ENCODE measurements at places on chromosomes 6 and 20.

- H3K27ac ChIP-seq: no peak overlapping the region
- DNase-seq: no peak
- H3K4me1 ChIP-seq: no peaks in the 10 kb centered on the region
- no peaks in the 10 kb centered on the region for H3K27me3 ChIP-seq
- H3K4me3 ChIP-seq: no peak overlapping the region
Observed at GRCh38 chr6:164947164-164947563, 362.2 kb downstream of the C6orf118 start.

GRCh38 chr20:16551607-16552006, 21.6 kb downstream of the KIF16B start:
- no peak overlapping the region for H3K27ac ChIP-seq
- no peak overlapping the region for H3K4me3 ChIP-seq
- no peaks in the 10 kb centered on the region for H3K36me3 ChIP-seq
- H3K27me3 ChIP-seq: no peaks in the 10 kb centered on the region

DNA sequence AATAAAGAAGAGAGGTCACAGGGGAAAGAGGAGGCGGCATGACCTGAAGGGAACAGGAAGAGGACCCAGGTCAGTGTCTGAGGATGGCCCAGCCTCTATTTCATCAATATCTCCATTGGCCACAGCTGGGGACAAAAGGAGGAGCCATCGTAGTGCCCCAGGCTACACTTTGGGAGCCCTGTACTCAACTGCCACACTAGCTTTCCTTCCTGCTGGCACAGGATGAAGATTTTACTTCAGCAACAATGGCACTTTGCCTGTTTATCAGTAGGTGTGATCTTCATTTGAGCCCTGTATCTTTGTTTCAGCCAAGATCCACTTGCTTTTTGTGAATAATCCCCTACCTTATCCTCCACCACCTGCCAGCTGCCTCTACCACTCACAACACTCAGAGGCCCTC, 35.4 kb upstream of the RCAN2 start:
- H3K27ac ChIP-seq: no peak overlapping the region
- no peaks in the 10 kb centered on the region for H3K36me3 ChIP-seq
- H3K27me3 ChIP-seq: no peaks in the 10 kb centered on the region
- no peak overlapping the region for H3K4me3 ChIP-seq

DNA sequence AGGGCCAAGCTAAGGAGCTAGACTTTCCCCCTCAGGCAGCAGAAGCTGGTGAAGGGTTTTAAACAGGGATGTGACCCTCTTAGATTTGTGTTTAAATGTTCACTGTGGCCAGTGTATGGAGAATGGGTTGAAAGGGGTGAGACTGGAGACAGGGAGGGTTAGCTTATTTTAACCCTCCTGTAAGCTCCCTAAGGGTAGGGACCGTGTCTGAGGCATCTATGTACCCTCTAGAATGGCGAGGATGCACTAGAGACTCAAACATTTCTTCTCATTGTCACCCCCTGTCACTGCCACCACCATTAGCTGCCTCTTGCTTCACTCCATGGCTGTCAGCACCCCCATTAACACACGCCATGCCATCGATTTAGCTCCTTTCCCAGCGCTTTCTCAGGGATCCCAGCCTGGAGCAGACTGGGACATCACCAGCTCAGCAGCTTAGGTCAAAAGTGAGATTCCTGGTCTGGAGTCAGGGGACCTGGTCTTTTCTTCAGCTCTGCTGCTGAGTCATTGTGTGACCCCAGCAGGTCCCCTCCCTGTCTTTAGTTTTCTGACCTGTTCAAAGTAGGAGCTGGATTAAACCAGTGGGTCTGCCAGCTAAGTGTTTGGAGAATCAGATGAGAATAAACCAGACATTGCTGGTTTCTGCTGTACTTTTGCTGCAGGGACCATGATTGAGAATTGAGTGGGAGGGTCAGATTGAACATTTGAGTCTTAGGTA, 1.1 kb upstream of the SLC22A7 start:
- H3K27me3 ChIP-seq: peaks cover 39% of the 10 kb centered on the region
- peaks cover 8% of the 10 kb centered on the region for H3K4me1 ChIP-seq
- no peak overlapping the region for H3K4me3 ChIP-seq
- H3K36me3 ChIP-seq: no peaks in the 10 kb centered on the region
- DNase-seq: no peak
- H3K27ac ChIP-seq: no peak overlapping the region

DNA sequence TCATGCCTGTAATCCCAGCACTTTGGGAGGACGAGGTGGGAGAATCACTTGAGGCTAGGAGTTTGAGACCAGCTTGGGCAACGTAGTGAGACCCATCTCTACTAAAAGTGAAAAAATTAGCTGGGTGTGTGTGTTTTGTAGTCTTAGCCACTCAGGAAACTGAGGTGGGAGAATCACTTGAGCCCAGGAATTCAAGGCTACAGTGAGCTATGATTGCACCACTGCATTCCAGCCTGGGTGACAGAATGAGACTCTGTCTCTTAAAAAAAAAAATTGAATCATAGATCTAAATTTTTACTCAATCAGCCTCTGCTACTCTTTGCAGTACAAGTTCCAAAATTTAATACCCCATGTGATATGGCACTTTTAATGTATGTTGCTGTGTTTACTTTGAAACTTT, 121.6 kb downstream of the ARMC2 start:
- H3K27me3 ChIP-seq: no peaks in the 10 kb centered on the region
- no peak overlapping the region for H3K27ac ChIP-seq
- H3K4me1 ChIP-seq: no peaks in the 10 kb centered on the region
- no peaks in the 10 kb centered on the region for H3K36me3 ChIP-seq
- DNase-seq: no peak

- no peak for DNase-seq
- H3K27me3 ChIP-seq: no peaks in the 10 kb centered on the region
- no peak overlapping the region for H3K4me3 ChIP-seq
- no peaks in the 10 kb centered on the region for H3K36me3 ChIP-seq
Observed at GRCh38 chr6:1516742-1517520, 92.8 kb upstream of the FOXC1 start.

DNA sequence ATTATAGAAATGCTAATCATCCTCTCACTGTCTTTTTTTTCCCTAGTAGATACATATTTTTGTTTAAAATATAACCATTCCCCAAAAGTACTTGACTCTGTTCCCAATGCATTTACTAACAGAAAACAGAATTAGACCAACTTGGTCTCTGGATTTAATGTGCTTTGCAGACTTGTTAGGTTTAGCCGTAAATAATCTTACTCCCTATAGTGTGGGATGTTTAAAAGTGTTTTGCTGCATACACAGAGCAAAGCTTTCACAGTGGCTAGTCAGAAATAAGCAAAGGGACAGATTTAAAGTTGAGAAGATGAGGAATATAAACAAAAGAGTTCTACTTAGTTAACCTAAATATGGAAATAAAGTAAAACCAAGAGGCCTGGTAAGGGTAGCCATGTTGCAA, 527.5 kb downstream of the HDGFL1 start:
- no peak overlapping the region for H3K27ac ChIP-seq
- no peaks in the 10 kb centered on the region for H3K36me3 ChIP-seq
- no peaks in the 10 kb centered on the region for H3K27me3 ChIP-seq

GRCh38 chr6:147297663-147298316, 93.6 kb downstream of the STXBP5 start:
- DNase-seq: no peak
- H3K27me3 ChIP-seq: no peaks in the 10 kb centered on the region
- H3K36me3 ChIP-seq: no peaks in the 10 kb centered on the region
- no peak overlapping the region for H3K27ac ChIP-seq
- no peaks in the 10 kb centered on the region for H3K4me1 ChIP-seq

DNA sequence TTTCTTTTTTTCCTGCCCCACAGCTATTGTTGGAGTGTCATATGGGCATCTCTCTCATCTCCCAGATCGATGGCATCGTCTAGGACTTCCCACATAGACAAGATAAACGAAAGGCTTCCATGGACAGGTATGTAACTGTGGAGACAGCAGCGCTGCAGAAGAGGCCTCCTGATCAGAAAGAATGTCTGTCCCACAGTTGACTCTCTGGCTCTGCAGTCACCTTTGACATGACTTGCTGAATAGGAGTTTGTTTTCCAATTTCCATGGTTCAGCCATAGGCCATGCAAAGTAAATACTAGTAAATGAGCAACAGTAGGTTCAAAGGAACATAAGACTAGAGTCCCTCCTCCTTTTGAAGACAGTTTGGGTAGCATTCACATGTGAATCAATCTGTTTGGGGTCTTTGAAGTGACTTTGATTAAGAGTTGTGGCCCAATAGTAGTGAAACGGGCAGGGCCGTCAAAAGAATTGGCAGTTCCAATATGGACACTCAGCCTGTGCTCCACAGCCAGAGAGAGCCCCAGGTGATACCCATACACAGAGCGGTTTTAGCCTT, 134.7 kb upstream of the IFNGR1 start:
- no peaks in the 10 kb centered on the region for H3K27me3 ChIP-seq
- H3K36me3 ChIP-seq: no peaks in the 10 kb centered on the region
- no peak overlapping the region for H3K4me3 ChIP-seq

DNA sequence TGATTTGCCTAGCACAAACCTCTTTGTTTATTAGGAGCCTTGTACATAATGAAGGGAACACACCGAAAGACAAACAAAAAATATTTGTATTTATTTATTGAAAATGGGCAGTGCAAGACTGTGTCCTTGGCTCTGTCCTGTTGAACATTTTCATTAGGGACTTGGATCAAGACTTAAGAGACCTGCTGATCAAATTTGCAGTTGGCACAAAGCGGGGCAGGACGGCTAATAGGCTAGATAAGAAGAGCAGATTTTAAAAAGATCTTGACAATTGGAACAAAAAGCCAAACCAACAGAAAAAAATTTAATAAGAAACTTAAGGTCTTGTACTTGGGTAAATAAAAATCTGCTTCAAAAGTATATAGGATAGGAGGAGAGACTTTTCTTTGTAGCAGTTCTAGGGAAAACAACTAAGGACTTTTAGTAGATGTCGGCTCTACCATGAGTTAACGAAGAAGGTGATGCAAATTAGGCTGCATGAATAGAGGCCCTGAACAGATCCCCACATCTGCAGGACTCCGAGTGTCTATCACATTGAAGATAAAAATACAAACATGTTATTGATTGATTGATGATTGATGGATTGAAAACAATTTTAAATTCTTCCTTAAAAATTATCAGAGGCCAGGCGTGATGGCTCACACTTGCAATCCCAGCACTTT, 124.1 kb upstream of the SPACA1 start:
- DNase-seq: no peak
- H3K27ac ChIP-seq: no peak overlapping the region
- no peaks in the 10 kb centered on the region for H3K27me3 ChIP-seq
- no peak overlapping the region for H3K4me3 ChIP-seq
- H3K36me3 ChIP-seq: no peaks in the 10 kb centered on the region

GRCh38 chr6:20814494-20814893, 280.2 kb downstream of the CDKAL1 start:
- H3K4me3 ChIP-seq: no peak overlapping the region
- H3K27me3 ChIP-seq: no peaks in the 10 kb centered on the region
- H3K4me1 ChIP-seq: peaks cover 13% of the 10 kb centered on the region
- no peak for DNase-seq
- no peaks in the 10 kb centered on the region for H3K36me3 ChIP-seq
- no peak overlapping the region for H3K27ac ChIP-seq

DNA sequence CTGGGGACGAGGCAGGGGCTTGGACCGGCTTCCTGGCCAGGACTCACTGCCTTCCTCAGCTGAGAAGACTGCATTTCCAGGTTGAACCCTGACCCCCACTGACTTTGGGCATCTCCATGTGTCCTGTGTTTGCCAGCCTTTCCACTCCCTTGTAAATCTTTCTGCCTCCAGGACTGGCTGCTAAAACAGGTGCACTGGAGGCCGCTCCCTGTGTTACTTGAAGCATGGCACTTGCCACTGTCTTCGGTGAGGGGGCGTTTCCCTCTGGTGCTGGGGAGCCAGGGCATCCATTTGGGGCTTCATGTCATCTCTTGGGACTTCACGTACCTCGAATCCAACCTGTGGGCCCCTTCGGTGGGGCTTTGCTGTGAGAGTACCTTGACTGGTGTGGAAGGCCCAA, 6.7 kb upstream of the RBM38 start:
- H3K4me1 ChIP-seq: peaks cover 3% of the 10 kb centered on the region
- DNase-seq: no peak
- H3K36me3 ChIP-seq: peaks cover 7% of the 10 kb centered on the region
- H3K4me3 ChIP-seq: no peak overlapping the region

DNA sequence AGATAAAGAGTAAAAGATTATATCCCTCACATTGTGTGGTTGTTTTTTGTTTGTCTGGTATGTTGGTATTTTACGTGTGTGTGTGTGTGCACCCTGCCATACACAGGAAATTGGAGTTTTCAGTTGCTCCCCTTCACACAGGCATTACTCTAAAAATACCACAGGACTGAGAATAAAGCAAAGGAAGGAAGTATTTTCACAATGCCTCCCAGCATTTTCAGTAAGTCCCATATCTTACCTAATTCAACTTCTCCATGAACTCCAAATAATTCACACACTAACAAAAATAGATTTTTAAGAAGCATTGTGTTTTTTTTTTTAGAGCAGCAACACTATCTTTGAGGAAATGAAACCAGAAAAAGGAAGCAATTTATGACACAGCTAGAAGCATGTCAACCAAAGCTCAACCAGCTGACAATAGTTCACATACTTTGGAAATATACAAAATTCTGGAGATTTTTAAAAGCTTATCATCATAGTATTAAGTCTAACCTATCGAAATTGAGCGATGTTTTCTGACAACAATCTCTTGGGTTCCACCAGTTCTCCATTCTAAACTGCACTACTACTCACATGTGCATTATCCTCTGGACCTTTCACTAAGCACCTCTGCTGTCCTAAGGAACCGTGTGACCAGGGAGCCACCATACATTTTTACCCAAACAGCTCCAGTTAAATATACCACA, 2.1 kb downstream of the UBE2J1 start:
- no peaks in the 10 kb centered on the region for H3K27me3 ChIP-seq
- DNase-seq: no peak
- no peak overlapping the region for H3K4me3 ChIP-seq
- H3K36me3 ChIP-seq: peaks cover 3% of the 10 kb centered on the region
- H3K4me1 ChIP-seq: peaks cover 8% of the 10 kb centered on the region

- H3K4me1 ChIP-seq: no peaks in the 10 kb centered on the region
- H3K36me3 ChIP-seq: no peaks in the 10 kb centered on the region
- H3K4me3 ChIP-seq: no peak overlapping the region
- no peak overlapping the region for H3K27ac ChIP-seq
Observed at GRCh38 chr6:39321761-39322160, 741 bp downstream of the KCNK16 start.

- no peaks in the 10 kb centered on the region for H3K27me3 ChIP-seq
- DNase-seq: no peak
- H3K4me3 ChIP-seq: no peak overlapping the region
- H3K4me1 ChIP-seq: no peaks in the 10 kb centered on the region
- H3K27ac ChIP-seq: no peak overlapping the region
Observed at GRCh38 chr6:155234167-155234566, 29.6 kb upstream of the CLDN20 start.

DNA sequence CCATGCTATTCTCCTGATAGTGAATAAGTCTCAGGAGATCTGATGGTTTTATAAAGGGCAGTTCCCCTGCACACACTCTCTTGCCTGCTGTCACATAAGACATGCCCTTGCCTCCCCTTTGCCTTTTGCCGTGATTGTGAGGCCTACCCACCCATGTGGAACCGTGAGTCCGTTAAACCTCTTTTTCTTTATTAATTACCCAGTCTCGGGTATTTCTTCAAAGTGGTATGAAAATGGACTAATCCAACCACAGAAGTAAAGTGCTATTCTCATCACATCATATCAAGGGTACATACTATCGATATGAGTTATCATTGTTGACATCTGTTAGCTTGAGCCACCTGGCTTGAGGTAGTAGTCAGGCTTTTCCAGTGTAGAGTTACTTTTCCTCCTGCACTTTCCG, 2.3 kb downstream of the MANBAL start:
- no peak overlapping the region for H3K4me3 ChIP-seq
- peaks cover 2% of the 10 kb centered on the region for H3K36me3 ChIP-seq
- no peak overlapping the region for H3K27ac ChIP-seq
- peaks cover 9% of the 10 kb centered on the region for H3K4me1 ChIP-seq
- H3K27me3 ChIP-seq: no peaks in the 10 kb centered on the region
